CD4-positive, alpha-beta T cell (primary cell): ENCODE measurements at places on chromosomes 11 and 22.

GRCh38 chr11:119615882-119616196 lies 113.2 kb downstream of the NECTIN1 start:
- DNase-seq, result no peak

DNA sequence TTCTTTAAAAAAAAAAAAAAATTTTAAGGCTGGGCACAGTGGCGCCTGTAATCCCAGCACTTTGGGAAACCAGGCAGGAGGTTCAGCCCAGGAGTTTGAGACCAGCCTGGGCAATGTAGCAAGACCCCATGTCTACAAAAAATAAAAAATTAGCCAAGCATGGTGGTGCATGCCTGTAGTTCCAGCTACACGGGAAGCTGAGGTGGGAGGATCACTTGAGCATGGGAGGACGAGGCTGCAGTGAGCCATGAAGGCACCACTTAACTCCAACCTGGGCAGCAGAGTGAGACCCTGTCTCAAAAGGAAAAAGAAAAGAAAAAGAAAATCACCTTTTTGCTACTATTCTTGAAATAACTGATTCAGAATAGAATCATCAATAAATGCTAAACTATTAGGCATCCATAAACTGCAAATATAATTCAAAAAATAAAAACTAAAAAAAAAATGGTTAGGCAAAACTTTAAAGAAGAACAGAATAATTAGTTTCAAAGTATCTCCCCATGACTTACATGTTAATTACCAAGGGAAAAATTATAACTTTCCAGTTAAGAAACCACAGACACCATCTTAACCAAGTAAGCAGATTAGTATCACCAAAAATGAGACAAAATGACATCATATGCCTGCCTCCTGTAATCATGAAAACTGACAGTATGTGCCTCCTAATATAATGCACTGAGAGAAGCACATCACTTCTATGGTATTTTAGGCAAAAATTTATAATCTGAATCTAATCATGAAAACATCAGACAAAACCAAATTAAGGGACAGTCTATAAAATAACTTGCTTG lies 63.6 kb downstream of the DENND5A start:
- DNase-seq, result no peak

- DNase-seq, result no peak
Observed at GRCh38 chr11:44780940-44781631, 54.3 kb downstream of the TSPAN18 start.

DNA sequence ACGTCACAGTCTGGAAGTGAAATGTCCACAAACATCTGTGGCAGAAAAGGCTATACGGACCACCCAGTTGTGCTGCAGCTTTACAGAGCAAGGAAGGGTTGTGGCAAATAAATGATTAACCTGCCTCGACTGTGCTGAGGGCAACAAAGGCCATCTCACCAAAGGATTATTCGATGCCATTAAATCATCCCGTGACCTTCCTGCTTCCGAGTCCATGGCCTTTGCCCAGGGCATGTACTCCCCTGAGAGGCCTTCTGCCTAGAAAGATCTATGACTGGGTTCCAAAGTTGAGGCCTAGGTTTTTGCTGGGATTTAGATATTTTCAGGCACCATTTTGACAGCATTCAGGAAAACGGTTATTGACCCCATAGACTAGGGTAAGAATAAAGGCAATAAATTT lies 9.2 kb downstream of the CDPF1 start:
- no peak for DNase-seq

DNA sequence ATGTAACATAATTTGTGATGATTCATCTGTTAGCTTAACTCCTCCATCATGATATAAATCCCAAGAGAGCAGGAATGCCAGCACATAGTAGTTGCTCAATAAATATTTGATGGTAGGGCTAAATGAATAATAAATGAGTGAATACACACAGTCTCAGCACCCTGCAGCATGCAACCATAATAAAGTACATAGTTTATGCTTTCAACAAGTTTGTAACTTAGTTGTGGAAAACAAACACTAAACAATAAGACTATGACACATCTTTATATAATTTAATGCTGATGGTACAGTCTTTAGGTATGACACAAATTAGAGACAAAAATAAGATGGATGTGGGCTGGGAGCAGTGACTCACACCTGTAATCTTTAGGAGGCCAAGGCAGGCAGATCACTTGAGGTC lies 3.8 kb downstream of the ALKBH8 start:
- no peak for DNase-seq

GRCh38 chr11:92964471-92964870 lies 5.0 kb upstream of the MTNR1B start:
- no peak for DNase-seq

GRCh38 chr11:104624021-104624420 lies 274.2 kb downstream of the CASP12 start:
- no peak for DNase-seq

DNA sequence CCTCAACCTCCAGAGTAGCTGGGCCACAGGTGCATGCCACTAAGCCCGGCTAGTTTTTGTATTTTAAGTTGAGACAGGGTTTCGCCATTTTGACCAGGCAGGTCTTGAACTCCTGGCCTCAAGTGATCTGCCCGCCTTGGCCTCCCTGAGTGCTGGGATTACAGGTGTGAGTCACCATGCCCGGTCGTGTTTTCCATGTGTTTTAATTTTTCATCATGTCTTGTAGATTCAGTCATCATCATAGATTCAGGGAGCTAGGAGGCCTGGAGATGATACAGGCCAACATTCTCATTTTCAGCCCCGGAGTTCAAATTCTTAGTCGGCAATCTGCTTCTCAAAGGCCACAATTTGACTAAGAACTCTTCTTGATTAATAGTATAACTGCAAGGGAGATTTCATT lies 73.5 kb upstream of the GRAMD1B start:
- DNase-seq, result no peak

GRCh38 chr11:44304091-44305025 lies 5.6 kb downstream of the ALX4 start:
- no peak for DNase-seq

- no peak for DNase-seq
Observed at GRCh38 chr11:123628936-123629683, 25.3 kb downstream of the SCN3B start.

DNA sequence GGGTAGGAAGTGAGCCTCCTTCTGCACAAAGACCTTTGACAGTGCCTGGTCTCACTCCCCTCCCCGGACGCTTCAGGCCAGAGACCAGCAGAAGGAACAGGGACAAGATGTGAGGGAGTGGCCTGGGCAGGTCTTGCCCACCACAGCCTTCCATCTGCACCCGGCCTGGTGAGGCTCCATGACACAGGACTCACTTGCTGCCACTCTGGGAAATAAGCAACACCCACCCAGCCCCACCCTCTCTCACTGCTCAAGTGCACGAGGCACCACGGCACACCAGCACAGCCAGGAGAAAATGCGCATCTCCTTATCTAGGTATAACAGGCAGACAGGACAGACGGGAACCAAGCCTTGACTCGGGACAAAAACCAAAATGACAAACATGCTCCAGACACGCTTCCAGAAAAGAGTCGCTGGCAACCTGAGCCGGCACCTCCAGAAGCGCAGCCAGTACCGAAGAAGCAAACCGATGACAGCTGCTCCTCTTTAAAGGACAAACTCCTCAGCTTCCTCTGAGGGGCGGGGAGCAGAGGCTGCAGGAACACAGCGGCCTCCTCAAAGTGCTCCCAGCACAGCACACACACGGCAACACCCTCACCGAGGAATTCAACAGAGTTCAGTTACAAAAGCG lies 41.7 kb downstream of the BRD1 start:
- DNase-seq, result no peak
